ENCODE measurements at places on chromosomes 16 and 17.

DNA sequence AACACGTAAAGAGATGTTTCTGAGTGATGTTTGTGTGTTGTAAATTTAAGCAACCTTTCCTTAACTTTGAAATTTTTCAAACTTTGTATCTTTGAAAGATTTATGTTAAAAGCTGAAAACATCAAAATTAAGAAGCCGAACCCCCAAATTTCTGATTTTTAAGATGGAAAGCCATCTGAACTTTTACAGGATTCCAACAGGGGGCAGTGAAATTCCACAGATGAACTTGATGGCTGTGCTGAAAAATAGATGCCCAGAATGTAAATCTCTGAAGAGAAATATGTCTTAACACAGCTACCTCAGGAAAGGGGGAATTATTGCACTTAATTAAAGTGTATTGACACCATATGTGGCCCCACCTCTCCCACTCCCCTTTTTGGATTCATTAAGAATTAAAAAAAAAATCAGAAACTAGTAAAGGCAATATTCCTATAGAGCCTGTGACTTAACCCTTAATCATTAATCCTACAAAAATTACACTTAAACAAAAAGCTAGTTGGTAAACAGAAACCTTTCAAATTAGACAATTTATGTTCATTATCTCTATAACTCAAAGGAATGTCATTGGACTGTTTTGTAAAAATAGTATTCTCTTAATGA lies 597.9 kb downstream of the KCNJ2 start:
- no peak for DNase-seq

DNA sequence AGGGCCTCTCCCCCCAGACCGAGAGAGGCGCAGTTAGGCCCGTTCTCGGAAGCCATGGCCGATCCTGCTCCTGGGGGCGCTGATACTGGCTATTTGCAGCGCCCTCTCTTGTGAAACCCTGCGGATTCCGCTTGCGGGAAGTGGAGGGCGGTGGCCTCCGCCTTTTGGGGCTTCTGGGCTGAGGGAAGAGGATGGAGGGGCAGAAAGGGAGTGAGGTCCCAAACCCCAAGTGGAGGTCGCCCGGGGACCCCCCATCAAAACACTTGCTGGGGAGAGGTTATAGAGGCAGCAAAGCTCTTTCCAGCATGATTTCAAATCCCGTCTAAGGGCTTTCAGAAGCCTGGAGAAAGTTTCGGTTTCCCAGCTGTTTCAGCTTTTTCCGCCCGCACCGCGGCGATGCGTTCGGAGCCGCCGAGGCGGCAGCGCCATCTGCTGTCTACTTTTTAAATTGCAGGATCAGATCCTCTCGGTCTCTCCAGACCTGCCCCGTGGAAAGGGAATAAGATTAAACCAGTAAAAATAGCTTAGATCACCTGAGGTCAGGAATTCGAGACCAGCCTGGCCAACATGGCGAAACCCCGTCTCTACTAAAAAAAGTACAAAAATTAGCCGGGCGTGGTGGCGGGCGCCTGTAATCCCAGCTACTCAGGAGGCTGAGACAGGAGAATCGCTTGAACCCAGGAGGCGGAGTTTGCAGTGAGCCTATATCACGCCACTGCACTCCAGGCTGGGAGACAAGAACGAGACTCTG lies 15.8 kb downstream of the SNX20 start:
- peak; percentile 70 for DNase-seq

- no peak for DNase-seq
These were observed 116.4 kb upstream of the HS3ST4 start for GRCh38 chr16:25575363-25575762.

GRCh38 chr16:2720064-2720457 lies at the start of gene PRSS27:
Gene PRSS27, minus strand, starts transcription at chr16:2720224. Its CDS starts 64 bp downstream, at chr16:2720160.
- DNase-seq, result no peak

- DNase-seq, result peak; percentile 72
These were observed 2.4 kb downstream of the FBRS start for GRCh38 chr16:30660424-30661261.

- no peak for DNase-seq
These were observed 7.1 kb upstream of the CNP start for GRCh38 chr17:41959336-41960095.

DNA sequence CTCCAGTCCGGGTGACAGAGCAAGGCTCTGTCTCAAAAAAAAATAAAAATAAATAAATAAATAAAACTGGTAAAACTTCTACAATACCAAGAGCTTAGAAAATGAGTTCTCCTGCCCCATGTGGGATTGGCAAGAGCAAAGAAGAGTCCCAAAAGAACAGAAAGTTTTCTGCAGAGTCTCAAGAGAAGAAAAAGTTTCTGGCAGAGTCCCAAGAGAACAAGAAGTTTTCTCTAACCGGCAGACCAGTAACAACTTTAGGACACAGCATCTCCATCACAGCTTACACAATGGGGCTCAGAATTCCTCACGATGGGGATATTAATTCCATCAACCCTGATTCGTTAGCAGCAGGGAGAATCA lies 1.1 kb downstream of the SLC39A11 start:
- DNase-seq, result no peak

- no peak for DNase-seq
These were observed 15.6 kb downstream of the C16orf90 start for GRCh38 chr16:3479654-3480216.

- no peak for DNase-seq
These were observed 6.5 kb downstream of the NXN start for GRCh38 chr17:973053-973452.

- DNase-seq, result no peak
These were observed 171.1 kb downstream of the SNX29 start for GRCh38 chr16:12147681-12148080.

- no peak for DNase-seq
These were observed 16.8 kb downstream of the TMEM100 start for GRCh38 chr17:55705847-55706246.

DNA sequence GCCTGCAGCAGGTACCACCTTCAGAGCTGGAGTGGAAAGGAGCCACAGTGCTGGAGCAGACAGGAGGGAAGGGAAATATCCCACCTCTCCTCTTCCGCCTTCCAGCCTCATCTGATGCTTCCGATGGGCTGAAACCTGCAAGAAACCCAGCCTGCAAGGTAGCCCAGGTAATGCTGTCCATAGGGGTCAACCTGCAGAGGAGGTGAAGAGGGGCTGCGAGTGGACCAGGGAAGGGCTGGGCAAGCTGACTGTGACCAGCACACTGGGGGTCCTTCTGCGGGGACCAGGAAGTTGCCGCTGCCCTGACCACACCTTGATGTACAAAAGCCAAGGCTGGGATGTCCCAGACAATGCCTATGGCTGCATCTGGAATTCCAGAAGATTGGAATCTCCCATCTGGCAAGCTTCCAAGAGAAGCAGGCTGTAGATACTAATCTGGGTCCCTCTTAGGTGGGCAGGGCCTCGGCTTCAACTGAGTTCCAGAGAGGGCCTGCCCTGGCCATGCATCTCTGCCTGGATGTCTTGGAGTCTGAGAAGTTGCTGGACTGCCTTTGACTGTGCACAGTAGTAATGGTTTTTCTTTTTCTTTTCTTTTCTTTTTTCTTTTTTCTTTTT lies 5.8 kb downstream of the FOXL1 start:
- no peak for DNase-seq

GRCh38 chr16:1791943-1792812 lies 1.3 kb downstream of the IGFALS start:
- no peak for DNase-seq

- no peak for DNase-seq
These were observed 143.3 kb downstream of the STX8 start for GRCh38 chr17:9432134-9432885.

DNA sequence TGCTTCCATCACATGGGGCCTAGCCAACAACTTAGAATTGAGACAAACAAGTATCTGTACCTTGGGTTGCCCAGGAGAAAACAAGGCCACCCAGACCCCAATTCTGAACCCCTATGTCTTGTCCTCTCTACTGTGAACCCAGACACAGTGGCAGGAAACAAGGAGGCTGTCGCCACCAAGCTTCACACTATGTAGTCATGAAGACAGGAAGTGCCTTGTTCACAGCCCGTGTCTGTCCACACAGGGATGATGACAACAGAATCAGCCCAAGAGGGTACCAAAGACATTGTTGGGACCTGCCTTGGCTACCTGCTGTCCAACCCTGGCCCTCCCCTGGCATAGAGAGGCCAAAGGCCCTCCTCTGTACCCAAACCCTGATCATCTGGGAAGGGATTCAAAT lies 84.8 kb downstream of the CDYL2 start:
- no peak for DNase-seq

DNA sequence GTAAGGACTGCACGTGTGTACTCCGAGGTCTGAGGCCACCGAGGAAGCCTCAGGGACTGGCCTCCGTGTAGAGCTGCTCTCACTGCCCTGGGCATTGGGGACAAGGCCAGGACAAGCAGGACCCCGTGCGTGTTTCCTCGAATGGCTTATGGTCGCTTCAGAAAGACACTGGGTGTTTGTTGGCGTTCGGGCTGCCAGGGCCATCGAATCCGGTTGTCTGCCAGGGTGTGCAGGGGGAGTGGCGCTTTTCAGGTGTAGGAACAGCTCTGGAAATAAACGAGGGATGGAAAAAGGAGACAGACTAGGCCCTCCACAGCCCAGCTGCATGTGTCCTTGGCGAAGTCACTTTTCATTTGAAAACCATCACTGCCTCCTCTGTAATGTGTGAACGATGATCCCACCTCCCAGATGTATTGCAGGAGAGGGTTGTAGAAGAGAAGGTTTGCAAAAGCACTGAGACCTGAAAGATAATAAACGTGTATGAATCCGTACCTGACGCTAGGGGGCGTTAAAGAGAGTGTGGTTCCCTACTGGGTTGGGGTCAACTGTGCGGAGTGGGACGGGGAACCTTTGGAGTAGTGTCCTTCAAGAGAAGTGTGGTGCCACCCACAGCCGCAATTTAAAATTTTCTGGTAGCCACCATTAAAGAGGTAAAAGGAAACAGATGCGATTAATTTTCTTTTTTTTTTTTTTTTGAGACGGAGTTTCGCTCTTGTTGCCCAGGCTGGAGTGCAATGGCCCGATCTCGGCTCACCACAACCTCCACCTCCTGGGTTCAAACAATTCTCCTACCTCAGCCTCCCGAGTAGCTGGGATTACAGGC lies 2.1 kb upstream of the ZSCAN10 start:
- no peak for DNase-seq

DNA sequence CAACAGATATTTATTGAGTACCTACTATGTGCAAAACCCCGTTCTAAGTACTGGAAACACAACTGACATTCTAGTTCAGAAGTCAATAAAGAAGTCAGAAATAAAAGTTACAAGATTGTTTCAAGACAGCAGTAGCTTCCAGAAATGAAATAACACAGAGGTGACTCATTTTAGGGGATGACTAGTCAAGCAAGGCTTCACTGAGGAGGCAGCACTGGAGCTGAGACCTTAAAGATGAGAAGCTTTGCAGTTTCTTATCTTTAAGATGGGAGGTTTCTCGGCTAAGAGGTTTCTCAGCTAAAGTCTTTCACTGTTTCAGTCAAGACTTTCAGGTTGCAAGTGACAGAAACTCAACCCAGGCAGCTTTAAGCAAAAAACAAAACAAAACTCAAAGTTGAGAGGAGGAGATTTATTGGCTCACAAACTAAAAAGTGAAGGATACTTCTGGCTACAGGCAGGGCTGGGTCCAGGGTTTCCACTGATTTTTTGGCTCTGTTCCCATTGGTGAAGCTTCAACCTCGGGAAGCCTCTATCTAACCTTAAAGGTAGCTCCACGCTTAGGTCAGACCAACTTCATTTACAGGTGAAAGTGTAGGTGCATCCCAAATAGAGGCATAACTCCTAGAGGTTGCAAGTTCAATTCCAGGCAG lies 7.4 kb upstream of the MMP2 start:
- no peak for DNase-seq

- no peak for DNase-seq
These were observed 140.6 kb downstream of the CDK5R1 start for GRCh38 chr17:32627239-32627996.

DNA sequence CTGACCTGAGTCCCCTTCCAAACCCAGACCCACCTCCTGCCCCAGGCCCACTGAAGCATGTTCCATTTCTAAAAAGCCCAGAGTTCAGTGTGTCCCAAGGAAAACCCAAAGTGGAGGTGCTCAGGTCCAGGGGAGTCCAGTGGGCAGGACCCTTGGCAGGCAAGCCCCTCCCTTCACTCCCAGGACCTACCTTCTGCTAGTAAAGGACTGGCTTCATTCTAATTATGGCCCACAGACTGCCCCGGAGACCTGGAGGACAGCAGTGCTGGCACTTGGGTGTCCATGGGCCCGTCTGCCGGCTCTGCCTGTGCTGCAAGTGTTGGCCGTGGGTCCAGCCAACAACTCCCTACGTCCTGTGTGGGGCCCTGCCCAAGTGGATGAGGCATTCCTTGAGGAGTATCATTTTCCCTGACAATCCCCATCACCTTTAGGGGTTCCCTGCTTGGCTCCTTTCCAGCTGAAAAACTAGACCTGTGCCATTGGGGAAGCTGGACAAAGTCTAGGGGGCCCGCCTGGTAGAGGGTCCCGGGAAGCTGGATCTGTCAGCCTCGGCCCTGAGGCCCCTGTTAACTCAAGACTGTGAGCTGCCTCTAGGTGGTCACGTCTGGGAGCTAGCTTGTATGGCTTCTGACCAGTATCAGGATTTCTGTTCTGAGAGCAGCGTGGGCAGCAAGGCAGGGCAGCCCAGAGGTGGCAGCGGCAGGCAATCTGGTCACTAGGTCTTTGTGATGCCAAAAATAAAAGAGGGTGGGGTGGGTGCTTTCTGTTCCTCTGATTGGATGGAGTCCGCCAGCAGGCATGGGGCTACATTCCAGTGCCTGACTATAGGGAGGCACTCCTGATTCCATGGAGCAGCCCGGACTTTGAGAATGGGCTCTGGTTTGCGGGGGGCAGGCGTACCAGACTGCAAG lies 8.2 kb downstream of the CBX2 start:
- no peak for DNase-seq

GRCh38 chr16:87325423-87325858 lies 8.2 kb upstream of the C16orf95 start:
- no peak for DNase-seq

DNA sequence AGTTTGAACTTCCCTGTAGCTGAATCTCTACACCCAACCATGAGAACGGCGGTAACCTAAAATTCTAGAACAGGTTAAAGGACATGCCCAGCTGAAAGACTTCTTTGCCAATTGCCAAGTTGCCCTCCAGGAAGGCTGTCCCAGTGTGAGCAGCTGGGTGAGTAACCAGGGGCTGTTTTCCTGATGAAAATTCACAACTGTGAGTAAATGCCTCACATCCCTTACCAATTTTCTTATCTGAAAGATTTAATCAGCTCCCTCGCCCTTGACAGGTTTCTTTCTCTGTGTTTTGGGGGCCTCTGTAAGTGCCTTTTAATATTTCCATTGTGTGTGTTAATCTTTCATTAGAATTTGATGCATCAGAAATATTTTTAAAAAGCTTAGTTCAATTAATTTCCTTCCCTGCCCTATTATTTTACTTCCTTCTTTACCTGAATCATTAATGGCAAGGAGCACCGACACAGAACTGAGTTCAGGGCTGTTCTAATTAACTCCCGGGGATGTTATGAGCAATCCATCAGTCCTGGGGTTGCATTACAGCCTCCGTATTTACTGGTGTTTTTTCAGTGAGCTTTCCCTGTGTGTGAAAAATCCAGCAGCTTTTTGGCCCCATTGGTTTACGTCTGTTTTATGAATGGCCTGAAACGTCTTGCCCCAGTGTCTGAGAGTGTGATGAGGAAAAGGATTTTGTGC lies 152.9 kb downstream of the CLEC16A start:
- DNase-seq, result no peak
